ENCODE measurements at places on chromosomes 5 and 9. TPM values are rescaled to one million over a fixed set of nuclear protein-coding genes. Genes with fewer than 3 reads are reported as not detected.

GRCh38 chr5:135986401-135986800 lies 31.6 kb upstream of the LECT2 start:
- H3K4me3 ChIP-seq: no peak overlapping the region
- H3K4me1 ChIP-seq: peaks cover 10% of the 10 kb centered on the region
- H3K27me3 ChIP-seq: no peaks in the 10 kb centered on the region
- no peaks in the 10 kb centered on the region for H3K36me3 ChIP-seq
- no peak for DNase-seq

GRCh38 chr9:5630081-5630507 lies 1.2 kb downstream of the RIC1 start:
- H3K27ac ChIP-seq: peak overlapping the region; percentile 80
- peak overlapping the region; percentile 94 for H3K4me3 ChIP-seq
- peaks cover 47% of the 10 kb centered on the region for H3K4me1 ChIP-seq
- no peaks in the 10 kb centered on the region for H3K36me3 ChIP-seq

GRCh38 chr5:78983601-78984438 lies 1.3 kb downstream of the ARSB start:
- peaks cover 65% of the 10 kb centered on the region for H3K4me1 ChIP-seq
- H3K27ac ChIP-seq: peak overlapping the region; percentile 99
- H3K36me3 ChIP-seq: no peaks in the 10 kb centered on the region
- no peaks in the 10 kb centered on the region for H3K27me3 ChIP-seq
- peak; percentile 13 for DNase-seq
- peak overlapping the region; percentile 93 for H3K4me3 ChIP-seq

GRCh38 chr9:121349009-121349408 lies 21.0 kb downstream of the STOM start:
- no peak for DNase-seq
- no peak overlapping the region for H3K27ac ChIP-seq
- H3K4me1 ChIP-seq: no peaks in the 10 kb centered on the region
- no peaks in the 10 kb centered on the region for H3K27me3 ChIP-seq
- H3K4me3 ChIP-seq: no peak overlapping the region

- no peaks in the 10 kb centered on the region for H3K27me3 ChIP-seq
- peak; percentile 34 for DNase-seq
- no peaks in the 10 kb centered on the region for H3K4me1 ChIP-seq
- H3K4me3 ChIP-seq: no peak overlapping the region
- peaks cover 63% of the 10 kb centered on the region for H3K36me3 ChIP-seq
Observed at GRCh38 chr9:133103183-133103986, 17.7 kb downstream of the RALGDS start.

- H3K27ac ChIP-seq: no peak overlapping the region
- DNase-seq: peak; percentile 59
- H3K4me1 ChIP-seq: peaks cover 19% of the 10 kb centered on the region
- H3K27me3 ChIP-seq: peaks cover 2% of the 10 kb centered on the region
- no peak overlapping the region for H3K4me3 ChIP-seq
Observed at GRCh38 chr5:178279723-178280438, 47.3 kb upstream of the PHYKPL start.

GRCh38 chr5:65395526-65396155 lies 86.1 kb downstream of the ADAMTS6 start:
- H3K36me3 ChIP-seq: no peaks in the 10 kb centered on the region
- no peaks in the 10 kb centered on the region for H3K27me3 ChIP-seq
- H3K27ac ChIP-seq: no peak overlapping the region
- H3K4me1 ChIP-seq: no peaks in the 10 kb centered on the region

PCDHB13 gene
- total RNA-seq: 0.80 TPM

CDHR2 gene
- 17.9 TPM for total RNA-seq

GNAQ gene
- 17.7 TPM for total RNA-seq

All from HepG2 (cell line).